ENCODE measurements at places on chromosomes 16 and 17. TPM values are rescaled to one million over a fixed set of nuclear protein-coding genes. Genes with fewer than 3 reads are reported as not detected.

The GNGT2 gene
- 1.2 TPM for polyA plus RNA-seq

The TERB1 gene
- polyA plus RNA-seq = 0.17 TPM

The FMNL1 gene
- polyA plus RNA-seq = 1.5 TPM

- DNase-seq = no peak
- no peak overlapping the region for H3K4me3 ChIP-seq
- no peaks in the 10 kb centered on the region for H3K27me3 ChIP-seq
Observed at GRCh38 chr17:74410001-74410443, 21.9 kb upstream of the GPRC5C start.

GRCh38 chr17:65060631-65061254 is 4.2 kb upstream of the GNA13 start:
- H3K4me3 ChIP-seq = no peak overlapping the region
- H3K4me1 ChIP-seq = peaks cover 7% of the 10 kb centered on the region
- H3K27me3 ChIP-seq = no peaks in the 10 kb centered on the region
- H3K27ac ChIP-seq = no peak overlapping the region

The CDH1 gene
- 37.2 TPM for polyA plus RNA-seq

The KRTAP2-3 gene
- polyA plus RNA-seq = not detected

GRCh38 chr16:27706156-27706865 is 156.4 kb downstream of the KATNIP start:
- no peaks in the 10 kb centered on the region for H3K36me3 ChIP-seq
- H3K27ac ChIP-seq = no peak overlapping the region
- DNase-seq = no peak

GRCh38 chr17:82698974-82699442 is 510 bp upstream of the RAB40B start:
- DNase-seq = no peak
- H3K4me3 ChIP-seq = peak overlapping the region; percentile 75
- H3K36me3 ChIP-seq = no peaks in the 10 kb centered on the region
- peaks cover 10% of the 10 kb centered on the region for H3K4me1 ChIP-seq

DNA sequence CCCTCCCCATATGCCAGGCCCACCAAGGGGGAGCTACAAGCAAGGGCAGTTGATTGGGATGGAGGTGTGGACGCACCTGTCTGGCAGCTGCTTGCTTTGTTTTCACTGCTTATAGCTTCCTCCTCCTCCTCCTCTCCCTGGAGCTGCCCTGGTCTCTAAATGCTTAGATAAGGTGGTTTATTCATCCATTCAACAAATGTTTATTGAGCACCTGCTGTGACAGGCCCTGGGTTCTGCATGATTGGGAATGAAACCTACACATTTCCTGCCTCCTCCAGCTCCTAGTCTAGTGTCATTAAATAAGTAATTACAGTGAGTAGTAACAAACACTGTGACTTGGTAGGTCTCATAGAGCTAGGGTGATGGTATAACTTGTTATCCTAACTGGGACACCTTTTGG is 17.4 kb upstream of the MAP3K14 start:
- no peaks in the 10 kb centered on the region for H3K27me3 ChIP-seq
- no peaks in the 10 kb centered on the region for H3K4me1 ChIP-seq
- DNase-seq = no peak
- no peak overlapping the region for H3K27ac ChIP-seq
- no peaks in the 10 kb centered on the region for H3K36me3 ChIP-seq
- H3K4me3 ChIP-seq = no peak overlapping the region

GRCh38 chr17:3695723-3696411 is at the start of gene P2RX5:
Gene P2RX5, minus strand, starts transcription at chr17:3696155. Its CDS starts 150 bp downstream, at chr17:3696005.
- no peak for DNase-seq
- peaks cover 10% of the 10 kb centered on the region for H3K4me1 ChIP-seq
- no peaks in the 10 kb centered on the region for H3K27me3 ChIP-seq
- H3K36me3 ChIP-seq = no peaks in the 10 kb centered on the region

GRCh38 chr17:1542316-1542715 is 20.3 kb downstream of the PITPNA start:
- no peak overlapping the region for H3K27ac ChIP-seq
- H3K4me3 ChIP-seq = no peak overlapping the region
- no peak for DNase-seq
- no peaks in the 10 kb centered on the region for H3K27me3 ChIP-seq

- no peaks in the 10 kb centered on the region for H3K27me3 ChIP-seq
- no peaks in the 10 kb centered on the region for H3K36me3 ChIP-seq
Observed at GRCh38 chr17:82173351-82174041, 39.1 kb downstream of the CCDC57 start.

The MPV17L gene
- 5.6 TPM for polyA plus RNA-seq

- H3K4me3 ChIP-seq = no peak overlapping the region
- H3K4me1 ChIP-seq = peaks cover 2% of the 10 kb centered on the region
- DNase-seq = peak; percentile 90
- no peaks in the 10 kb centered on the region for H3K27me3 ChIP-seq
Observed at GRCh38 chr17:75848523-75849278, 4.5 kb upstream of the UNC13D start.

The KRTAP29-1 gene
- not detected for polyA plus RNA-seq

DNA sequence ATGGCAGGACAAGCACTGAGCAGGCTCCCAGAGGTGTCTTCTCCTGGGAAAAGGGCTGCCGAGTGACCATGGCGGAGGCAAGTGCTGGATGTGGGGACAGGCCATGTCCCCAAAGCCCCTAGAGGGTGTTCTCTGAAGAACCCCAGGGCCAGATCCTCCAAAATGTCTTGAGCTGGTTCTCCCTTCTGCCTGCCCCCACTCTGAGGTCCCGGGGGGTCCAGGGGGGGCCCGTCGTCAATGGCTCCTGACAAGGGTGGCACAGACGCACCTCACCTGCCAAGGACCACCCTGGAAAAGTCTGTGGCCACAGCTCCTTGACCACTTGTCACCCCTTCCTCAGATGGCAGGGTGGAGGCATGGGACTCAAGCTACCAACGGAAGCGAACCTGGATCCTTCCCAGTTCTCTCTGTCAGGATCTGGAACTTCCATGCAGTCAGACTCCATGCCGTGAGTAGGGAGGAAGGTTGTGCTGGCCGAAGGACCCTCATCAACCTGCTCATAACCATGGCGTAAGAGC is 2.3 kb upstream of the MYO1C start:
- peaks cover 23% of the 10 kb centered on the region for H3K4me1 ChIP-seq
- H3K27me3 ChIP-seq = no peaks in the 10 kb centered on the region
- no peak overlapping the region for H3K4me3 ChIP-seq

The TP53TG3 gene
- not detected for polyA plus RNA-seq

DNA sequence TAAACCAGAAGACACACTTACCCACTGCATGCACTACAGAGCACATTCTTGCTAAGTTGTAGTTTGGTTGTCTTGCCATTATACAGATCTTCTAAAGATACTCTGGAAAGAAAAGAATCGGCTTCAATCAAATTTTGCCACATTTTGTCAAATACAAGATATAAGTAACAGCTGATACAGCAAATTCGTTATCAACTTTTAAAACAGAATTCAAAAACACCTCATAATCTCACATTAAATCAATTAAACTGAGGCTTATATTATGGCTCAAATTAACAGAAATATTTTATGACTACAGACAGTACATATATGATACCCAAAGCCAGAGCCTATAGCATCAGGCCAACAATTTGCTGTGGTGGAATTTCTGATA is 5.4 kb downstream of the DNAJA2 start:
- no peak overlapping the region for H3K27ac ChIP-seq
- H3K4me1 ChIP-seq = peaks cover 26% of the 10 kb centered on the region
- H3K4me3 ChIP-seq = no peak overlapping the region
- DNase-seq = no peak
- H3K27me3 ChIP-seq = no peaks in the 10 kb centered on the region

GRCh38 chr16:23575834-23576233 is 18.3 kb downstream of the UBFD1 start:
- H3K36me3 ChIP-seq = peaks cover 7% of the 10 kb centered on the region
- H3K27ac ChIP-seq = no peak overlapping the region
- no peak for DNase-seq
- no peaks in the 10 kb centered on the region for H3K4me1 ChIP-seq
- no peaks in the 10 kb centered on the region for H3K27me3 ChIP-seq

- H3K4me1 ChIP-seq = peaks cover 9% of the 10 kb centered on the region
- DNase-seq = no peak
- H3K36me3 ChIP-seq = no peaks in the 10 kb centered on the region
Observed at GRCh38 chr16:25217112-25217511, 365 bp downstream of the AQP8 start.

- no peaks in the 10 kb centered on the region for H3K27me3 ChIP-seq
- H3K4me3 ChIP-seq = no peak overlapping the region
- DNase-seq = no peak
- H3K36me3 ChIP-seq = no peaks in the 10 kb centered on the region
- H3K27ac ChIP-seq = no peak overlapping the region
Observed at GRCh38 chr16:25269879-25270278, 12.2 kb upstream of the ZKSCAN2 start.

The GRAPL gene
- 0.76 TPM for polyA plus RNA-seq

DNA sequence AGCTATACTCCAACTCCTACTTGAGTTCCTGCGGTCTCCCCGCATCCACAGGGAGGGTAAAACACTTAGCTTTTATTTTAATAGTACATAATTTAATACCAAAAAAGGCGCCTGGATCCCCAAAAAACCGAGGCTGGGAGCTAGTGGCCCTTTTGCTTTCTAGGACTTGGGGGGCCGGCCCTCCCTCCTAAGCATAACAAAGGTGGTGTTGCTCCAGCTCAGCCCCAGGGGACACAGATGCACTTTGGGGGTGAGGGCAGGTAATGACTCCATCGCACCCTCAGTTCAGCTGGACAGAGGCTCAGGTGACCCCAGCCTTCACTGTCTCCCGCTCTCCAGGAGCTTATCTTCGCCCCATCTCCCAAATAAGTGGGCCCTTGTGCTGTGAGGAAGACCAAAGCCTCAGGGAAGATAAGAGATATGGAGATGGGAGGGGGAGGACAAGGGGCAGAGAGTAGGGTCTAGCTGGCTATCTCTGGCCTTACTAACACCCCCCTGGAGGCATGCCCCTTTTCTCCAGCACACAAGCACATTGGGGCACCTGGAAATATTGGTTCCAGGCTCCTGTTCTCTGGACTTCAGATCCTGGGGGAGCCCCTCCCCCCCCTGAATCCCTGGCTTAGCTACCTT is 2.8 kb upstream of the NHERF1 start:
- no peak overlapping the region for H3K4me3 ChIP-seq
- no peaks in the 10 kb centered on the region for H3K27me3 ChIP-seq
- no peak for DNase-seq
- H3K27ac ChIP-seq = no peak overlapping the region
- no peaks in the 10 kb centered on the region for H3K36me3 ChIP-seq

The METTL2A gene
- 6.3 TPM for polyA plus RNA-seq

DNA sequence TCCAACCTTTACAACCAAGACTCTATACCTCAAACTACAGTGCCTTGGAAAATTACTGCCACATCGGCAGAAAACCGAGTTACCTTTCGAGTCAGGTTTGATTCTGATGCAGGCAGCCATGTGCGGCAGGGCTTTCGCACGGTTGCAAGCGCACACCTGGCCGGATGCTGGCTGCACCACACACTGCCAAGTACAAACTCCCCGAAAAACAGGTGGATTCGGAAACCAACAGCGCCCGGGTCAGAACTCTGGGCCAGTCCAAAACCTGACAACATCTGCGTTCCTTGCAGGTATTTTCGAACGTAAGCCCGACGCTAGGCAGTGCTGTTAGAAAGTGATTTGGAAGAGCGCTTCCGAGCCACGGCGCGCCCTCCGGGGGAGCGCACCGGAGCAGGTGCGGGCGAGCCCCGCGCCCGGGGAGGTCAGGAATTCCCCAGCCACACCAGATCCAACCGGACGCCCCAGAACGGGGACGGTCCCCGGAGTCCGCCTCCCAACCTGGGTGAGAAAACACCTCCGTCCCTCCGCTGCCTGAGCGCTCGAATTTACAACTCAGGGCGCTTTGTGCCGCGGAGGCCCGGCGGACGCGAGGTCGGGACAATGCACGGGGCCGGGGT is 1.2 kb downstream of the USP7 start:
- H3K4me1 ChIP-seq = peaks cover 41% of the 10 kb centered on the region
- H3K27ac ChIP-seq = peak overlapping the region; percentile 69
- H3K27me3 ChIP-seq = no peaks in the 10 kb centered on the region
- peak overlapping the region; percentile 75 for H3K4me3 ChIP-seq

Data from liver (tissue), 10 donors.